ENCODE measurements at places on chromosomes 6 and 20. TPM values are rescaled to one million over a fixed set of nuclear protein-coding genes. Genes with fewer than 3 reads are reported as not detected.

- DNase-seq: no peak
These were observed 317.1 kb downstream of the PLCB1 start for GRCh38 chr20:8449123-8449522.

- no peak for DNase-seq
These were observed 8.6 kb upstream of the SERPINB6 start for GRCh38 chr6:2979819-2980464.

- no peak for DNase-seq
These were observed at the start of gene UBD for GRCh38 chr6:29559524-29560287. TSS of gene UBD (minus strand) at chr6:29559732. CDS start at chr6:29559701, 31 bp downstream.

GRCh38 chr6:17276766-17277165 is 4.4 kb upstream of the RBM24 start:
- peak; percentile 3 for DNase-seq

The CAGE1 gene
- not detected for total RNA-seq

Data from G401 (cell line).